ENCODE measurements at places on chromosomes 3 and 15.

DNA sequence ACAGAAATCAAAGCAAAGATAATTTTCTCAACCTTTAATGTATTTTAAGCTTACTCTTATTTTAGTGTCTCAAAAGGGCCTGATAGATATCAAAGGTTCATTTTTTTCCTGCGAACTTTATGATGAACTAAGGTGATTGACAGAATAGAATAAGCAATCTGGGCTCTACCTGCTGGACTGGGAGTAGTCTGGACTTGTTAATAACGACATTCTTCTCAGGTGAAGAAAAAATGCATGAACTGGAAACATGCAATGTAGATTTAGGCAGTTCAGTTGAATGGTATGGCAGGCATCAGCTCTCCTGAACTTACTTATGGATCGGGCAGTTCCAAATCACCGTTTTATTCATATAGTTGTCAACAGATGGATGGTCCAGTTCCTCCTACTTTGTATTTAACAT is 189.7 kb upstream of the ZBTB20 start:
- no peak for DNase-seq

DNA sequence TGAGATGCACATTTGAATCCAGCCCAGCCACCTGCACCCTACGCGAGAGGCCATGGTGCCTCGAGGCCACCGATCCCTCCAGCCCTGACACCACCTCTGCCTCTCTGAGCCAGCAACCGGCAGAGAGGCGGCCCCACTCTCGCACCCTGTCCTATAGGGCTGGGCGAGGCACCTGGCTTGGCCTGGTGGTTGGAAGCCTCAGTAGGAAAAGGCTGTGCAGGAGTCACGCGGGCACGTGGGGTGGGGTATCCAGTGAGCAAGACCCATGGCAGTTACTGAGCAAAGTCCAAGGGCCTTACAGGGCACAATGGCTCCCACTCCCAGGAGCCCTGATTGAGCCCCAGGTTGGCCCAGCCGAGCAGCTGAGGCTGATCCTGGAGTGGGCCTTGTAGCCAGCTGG is 12.4 kb upstream of the DUSP7 start:
- no peak for DNase-seq

GRCh38 chr3:42613462-42613861 is 13.0 kb downstream of the NKTR start:
- no peak for DNase-seq

GRCh38 chr3:28308196-28308595 is 40.3 kb upstream of the ZCWPW2 start:
- no peak for DNase-seq

DNA sequence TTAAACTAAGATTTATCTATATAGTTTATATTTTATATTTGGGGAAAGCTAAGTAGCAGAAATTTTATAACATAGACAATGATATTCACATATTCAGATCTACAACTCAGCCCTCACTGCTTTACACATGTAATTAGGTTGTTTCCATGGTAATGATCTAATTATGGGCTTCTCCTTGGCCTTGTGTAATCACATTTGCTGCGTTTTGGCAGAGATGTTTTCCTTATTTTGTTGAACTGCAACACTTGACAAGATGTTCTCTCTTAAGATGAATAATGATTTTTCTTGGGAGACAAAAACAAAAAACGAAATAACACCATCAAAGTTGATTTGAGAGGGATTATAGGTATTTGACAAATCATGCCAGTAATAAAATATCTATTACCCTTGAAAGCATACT is 635.6 kb upstream of the TBL1XR1 start:
- DNase-seq, result no peak
